ENCODE measurements at places on chromosomes 12 and 14.

GRCh38 chr12:109291117-109291516, 18.0 kb downstream of the FOXN4 start:
- no peak for DNase-seq

DNA sequence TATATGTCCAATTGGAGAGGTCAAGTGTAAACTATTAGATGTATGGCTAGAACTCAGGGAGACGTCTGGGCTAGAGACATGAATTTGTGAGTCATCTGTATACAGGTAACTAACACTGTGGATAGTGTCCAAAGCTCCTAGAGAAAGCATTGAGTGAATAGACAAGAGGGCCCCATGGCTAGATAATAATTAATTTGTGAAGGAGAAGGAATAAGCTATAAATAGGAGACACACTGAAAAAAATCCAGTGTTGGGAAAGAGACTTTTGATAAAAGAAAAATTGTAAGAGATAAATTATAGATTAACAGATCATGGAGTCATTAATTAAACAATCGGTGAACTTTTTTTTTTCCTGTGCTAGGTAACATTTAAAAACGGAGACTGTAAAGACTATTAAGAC, 326.6 kb upstream of the PRICKLE1 start:
- no peak for DNase-seq

DNA sequence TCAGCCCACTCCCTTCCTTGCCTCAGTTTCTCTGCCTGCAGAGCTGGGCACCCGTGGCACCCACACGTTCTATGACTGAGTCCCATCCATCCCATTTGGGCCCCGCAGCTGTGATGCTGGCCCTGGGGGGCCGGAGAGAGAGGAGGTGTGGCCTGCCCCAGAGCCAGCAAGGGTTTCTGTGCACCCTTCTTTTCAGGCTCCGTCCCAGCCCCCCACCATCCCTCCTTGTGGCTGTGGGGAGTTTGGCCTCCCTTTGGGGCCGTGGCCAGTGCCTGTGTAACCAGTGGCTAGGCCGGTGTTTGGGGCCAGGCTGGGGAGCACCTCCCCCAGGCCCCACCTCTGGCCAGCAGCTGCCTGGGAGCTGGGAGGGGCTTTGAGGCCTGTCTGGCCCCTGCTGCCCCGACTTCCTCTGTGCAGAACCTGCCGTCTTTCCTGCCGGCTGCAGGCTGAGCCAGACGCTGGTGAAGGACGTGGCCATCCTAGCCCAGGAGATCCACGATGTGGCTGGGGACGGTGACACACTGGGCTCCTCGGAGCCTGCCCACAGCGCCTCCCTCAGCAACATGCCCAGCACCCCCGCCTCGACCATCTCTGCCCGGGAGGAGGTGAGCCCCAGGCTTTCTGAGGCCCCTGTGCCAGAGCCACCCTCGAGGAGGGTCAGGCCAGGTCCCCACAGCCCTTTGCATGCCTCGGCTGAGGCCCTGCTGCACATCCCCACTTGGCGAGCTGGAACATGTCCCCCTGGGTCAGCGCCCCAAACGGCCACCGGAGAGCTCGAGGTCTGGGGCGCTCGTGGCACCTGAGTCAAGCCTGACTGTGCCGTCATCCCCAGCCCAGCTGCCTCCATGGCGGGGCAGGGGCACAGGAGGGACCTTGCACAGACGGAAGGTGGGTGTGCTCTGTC, 27.7 kb downstream of the CEP170B start:
- DNase-seq: no peak

GRCh38 chr12:91205811-91206210, 23.2 kb upstream of the DCN start:
- no peak for DNase-seq

GRCh38 chr12:56914724-56915123, 19.5 kb downstream of the SDR9C7 start:
- DNase-seq: no peak

DNA sequence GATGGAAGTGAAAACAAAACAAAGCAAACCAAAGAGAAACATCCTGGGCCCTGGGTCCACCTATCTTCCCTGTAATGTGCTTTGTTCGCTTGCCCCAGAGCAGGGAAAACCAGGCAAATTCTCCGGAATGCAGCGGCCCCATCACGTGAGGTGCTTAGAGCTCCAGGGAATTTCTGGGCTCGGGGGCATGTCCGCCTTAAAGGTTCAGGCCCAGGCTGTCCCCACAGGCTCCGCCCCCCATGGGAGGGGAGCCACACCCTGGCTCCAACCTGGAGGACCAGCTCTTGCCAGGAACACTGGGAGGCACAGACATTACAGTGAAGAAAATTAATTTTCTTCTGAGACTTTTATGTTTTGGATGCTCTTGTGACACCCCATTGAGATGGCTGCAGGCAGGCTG, 69.9 kb downstream of the RBM19 start:
- DNase-seq: no peak

All from SW 1271 (cell line).